ENCODE measurements at places on chromosomes 2 and 18.

- DNase-seq, result no peak
Measured at GRCh38 chr2:176854878-176855277, 357.7 kb upstream of the HNRNPA3 start.

DNA sequence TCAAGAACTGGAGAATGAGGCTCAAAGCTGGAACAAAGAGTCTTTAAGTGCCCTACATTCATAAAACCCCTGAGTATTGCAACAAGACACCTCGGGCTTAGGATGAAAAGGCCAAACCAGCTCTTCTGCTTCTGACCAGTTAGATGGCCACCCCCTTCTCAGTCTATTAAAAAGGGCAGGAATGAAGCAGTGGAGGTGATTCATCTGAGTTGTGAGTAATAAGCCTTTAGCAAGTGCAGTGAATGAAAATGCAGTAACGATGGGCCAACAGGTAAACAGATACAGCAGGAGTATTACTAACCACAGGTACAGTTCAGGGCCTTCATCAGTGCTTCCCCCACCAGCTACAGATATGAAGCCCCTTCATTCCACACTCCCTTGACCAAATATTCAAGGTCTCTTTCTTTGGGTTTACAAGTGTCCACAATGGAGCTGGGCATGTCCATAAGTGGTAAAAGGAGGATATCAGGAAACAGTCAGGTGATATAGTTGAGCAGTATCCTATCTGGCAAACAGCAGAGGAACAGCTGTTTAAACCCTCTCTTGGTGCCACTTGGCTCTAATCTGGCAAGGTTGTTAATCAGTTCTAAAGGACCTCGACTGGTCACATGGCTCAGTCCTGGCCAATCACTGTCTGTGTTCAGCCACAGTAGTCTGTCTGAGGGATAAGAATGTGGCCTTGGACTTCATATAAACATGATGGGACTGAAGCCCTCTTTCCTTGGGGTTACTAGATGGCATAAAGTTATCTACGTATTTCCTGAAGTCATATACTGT, 17.8 kb downstream of the SERPINB13 start:
- DNase-seq, result no peak

GRCh38 chr2:174892546-174892945, 112.6 kb downstream of the CHN1 start:
- DNase-seq, result no peak

GRCh38 chr18:73563901-73564472, 583.6 kb downstream of the FBXO15 start:
- DNase-seq, result no peak

- DNase-seq, result no peak
Measured at GRCh38 chr2:159712929-159713420, 669 bp downstream of the MARCHF7 start.

DNA sequence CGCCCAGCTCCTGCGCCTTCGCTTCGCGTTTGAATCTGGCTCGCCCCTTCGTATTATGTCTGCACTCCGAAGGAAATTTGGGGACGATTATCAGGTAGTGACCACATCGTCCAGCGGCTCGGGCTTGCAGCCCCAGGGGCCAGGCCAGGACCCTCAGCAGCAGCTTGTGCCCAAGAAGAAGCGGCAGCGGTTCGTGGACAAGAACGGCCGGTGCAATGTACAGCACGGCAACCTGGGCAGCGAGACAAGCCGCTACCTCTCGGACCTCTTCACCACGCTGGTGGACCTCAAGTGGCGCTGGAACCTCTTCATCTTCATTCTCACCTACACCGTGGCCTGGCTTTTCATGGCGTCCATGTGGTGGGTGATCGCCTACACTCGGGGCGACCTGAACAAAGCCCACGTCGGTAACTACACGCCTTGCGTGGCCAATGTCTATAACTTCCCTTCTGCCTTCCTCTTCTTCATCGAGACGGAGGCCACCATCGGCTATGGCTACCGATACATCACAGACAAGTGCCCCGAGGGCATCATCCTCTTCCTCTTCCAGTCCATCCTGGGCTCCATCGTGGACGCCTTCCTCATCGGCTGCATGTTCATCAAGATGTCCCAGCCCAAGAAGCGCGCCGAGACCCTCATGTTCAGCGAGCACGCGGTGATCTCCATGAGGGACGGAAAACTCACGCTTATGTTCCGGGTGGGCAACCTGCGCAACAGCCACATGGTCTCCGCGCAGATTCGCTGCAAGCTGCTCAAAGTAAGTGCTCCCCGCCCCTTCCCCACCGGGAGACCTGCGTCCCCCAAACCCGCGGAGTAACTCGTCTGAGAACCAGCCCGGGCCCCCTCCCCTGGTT, 453 bp downstream of the KCNJ3 start:
- DNase-seq, result no peak

Data from stimulated activated CD4-positive, alpha-beta T cell treated with anti-CD3 and anti-CD28 coated beads, Interleukin-1b, Interleukin-23, amount 100 ng/mL, for 48 hours (primary cell).